ENCODE measurements at places on chromosomes 6 and 20.

GRCh38 chr20:11890331-11891076 is 27.2 kb upstream of the BTBD3 start:
- peak; percentile 33 for DNase-seq

- DNase-seq, result no peak
Measured at GRCh38 chr6:4358414-4359107, 223.2 kb upstream of the ECI2 start.

DNA sequence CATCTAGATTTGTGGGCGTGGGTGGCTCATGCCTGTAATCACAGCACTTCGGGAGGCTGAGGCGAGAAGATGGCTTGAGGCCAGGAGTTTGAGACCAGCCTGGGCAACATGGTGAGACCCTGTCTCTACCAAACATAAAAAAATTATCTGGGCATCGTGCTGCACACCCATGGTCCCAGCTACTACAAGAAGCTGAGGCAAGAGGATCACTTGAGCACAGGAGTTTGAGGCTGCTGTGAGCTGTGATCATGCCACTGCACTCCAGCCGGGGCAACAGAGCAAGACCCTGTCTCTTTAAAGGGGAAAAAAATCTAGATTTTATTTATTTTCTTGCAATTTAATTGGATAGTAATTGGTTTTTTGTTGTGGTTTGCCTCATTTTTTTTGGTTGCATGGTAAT is 53.6 kb downstream of the DEK start:
- no peak for DNase-seq

GRCh38 chr6:120785459-120786086 is 548.7 kb downstream of the TBC1D32 start:
- no peak for DNase-seq

GRCh38 chr6:143321491-143322086 is 128.9 kb downstream of the ADAT2 start:
- no peak for DNase-seq

DNA sequence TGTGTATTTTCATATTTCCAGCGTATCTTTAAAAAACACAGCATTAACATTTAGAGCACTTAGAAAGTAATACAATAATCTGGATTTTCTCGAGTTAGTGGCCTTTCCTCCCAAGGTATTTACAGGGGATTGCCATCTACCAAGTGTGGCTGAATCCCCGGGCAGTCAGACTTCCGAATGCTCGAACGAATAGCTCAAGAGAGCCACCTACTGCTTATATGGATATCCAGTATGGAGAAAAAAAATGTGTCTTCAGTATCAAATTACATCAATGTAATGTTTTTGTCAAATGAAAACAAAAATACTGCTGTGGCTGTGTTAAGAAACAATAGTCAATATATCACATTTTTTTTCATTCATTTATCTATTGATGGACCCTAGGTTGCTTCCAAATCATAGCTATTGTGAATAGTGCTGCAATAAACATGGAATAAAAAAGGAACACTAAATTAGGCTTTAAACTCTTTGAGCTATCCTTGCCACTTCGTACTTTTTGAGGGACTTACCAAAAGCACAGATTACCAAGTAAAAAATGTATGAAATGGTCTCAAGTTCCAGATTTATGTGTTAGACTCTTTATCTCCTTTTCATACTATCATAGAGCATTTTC is 654.5 kb upstream of the PTCHD4 start:
- DNase-seq, result no peak

DNA sequence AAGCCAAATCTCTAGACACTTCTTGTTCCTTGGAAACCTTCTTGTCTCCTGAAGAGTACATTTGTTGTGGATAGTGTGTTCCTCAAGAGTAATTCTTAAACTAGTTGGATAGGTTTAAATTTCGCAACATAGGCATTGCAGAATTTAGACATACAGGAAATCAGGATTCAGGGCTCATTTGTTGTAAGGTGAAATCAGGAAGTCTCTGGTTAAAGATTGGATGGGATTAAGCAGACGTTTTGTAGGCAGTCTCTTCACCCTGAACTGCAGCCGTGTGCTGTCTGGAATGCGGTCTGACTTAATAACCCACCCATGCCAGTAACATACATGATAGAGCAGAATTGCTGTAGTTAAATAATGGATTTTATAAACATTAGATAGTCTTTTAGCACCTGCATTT is 21.7 kb downstream of the HIVEP1 start:
- DNase-seq, result no peak

DNA sequence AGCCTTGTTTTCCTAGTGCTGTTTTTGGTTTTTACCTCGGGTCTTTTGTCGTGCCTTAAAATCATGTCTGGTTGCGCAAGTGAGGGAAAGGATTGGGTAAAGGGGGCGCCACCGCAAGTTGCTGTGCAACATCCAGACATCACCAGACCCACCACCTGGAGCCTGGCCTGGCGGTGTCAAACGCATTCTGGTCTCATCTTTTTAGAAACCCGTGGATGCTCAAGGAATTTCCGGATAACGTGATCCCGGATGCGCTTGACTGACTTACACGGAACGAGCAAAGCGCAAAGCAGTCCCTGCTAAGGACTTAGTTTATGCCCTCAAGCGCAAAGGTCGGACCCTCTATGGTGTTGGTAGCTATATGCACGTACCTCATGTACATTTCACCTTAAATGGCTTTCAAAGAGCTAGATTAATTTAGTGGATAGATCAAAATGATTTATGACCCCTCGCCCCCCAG is 105.2 kb downstream of the OR2B2 start:
- no peak for DNase-seq

DNA sequence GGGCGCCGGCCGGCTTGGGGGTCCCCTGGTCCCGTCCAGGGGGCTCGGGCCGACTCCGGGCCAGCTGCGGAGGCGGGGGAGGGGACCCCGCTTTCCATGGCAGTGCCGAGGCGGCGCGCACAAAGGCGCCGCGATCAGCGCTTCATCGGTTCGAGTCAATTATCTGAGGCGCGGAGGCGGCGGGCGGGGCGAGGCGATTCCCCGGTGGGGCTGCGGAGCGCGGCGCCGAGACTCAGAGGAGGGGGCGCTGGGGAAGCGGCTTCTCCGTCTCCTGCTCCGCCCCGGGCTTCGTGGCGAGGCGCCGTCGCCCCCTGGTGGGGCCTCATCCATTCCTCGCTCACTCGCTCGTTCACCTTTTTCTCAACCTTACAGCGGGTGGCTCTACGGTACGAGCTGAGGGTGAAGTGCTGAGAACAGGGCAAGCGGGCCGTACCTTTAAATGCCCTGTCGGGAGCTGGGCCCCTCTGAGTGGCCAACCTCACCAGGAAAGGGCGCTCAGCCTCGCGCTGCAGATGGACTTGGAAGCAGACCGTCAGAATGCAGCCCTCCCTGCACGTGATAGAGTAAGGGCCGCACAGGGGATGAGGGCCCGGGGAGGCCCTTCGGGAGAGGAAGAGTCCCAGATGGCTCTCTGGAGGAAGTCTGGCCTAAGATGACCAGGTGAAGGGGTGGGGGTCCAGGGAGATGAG is 39.9 kb downstream of the SLC52A3 start:
- peak; percentile 36 for DNase-seq

GRCh38 chr20:58566981-58567380 is 51.8 kb upstream of the APCDD1L start:
- DNase-seq, result no peak

- peak; percentile 19 for DNase-seq
Measured at GRCh38 chr6:148747471-148748165, 788 bp downstream of the UST start.

- DNase-seq, result no peak
Measured at GRCh38 chr6:41153992-41154625, at the start of gene TREML1. Gene TREML1, minus strand, starts transcription at chr6:41154347. Its CDS starts 59 bp downstream, at chr6:41154288.

DNA sequence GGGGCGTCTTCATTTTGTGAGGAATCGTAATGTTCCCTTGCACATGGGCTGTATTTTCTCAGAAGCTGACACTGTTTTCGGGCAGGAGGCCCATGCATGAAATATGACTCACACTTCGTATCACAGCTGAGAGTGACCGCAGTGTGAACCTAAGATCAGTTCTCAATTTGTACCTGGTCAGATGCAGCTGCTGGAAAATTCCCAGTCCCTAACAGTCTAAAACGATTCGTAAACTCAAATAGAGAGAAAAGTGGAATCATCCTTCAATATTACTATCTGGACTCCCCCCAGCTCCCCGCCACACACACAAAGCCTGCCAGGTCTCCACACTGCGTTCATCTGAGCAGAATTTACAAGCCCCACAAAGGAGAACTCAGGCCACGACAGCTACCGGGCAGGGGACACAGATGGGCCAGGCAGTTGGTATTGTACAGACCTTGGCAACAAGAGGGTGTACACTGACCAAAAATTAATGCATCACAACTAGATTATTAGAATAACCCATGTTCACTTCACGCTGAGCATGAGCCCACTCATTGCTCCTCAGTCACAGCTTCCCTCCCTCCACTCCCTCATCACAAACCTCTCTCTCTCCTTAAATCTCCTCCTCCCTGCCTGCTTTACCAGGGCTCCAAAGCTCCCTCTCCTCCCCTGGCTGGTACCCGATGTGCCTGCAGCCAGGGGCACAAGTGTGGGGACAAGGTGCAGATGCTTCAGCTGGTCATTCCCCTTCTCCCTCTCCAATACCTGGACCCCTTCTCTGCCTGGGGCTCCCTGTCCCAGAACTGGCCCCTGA is 488.4 kb downstream of the PREX1 start:
- no peak for DNase-seq

DNA sequence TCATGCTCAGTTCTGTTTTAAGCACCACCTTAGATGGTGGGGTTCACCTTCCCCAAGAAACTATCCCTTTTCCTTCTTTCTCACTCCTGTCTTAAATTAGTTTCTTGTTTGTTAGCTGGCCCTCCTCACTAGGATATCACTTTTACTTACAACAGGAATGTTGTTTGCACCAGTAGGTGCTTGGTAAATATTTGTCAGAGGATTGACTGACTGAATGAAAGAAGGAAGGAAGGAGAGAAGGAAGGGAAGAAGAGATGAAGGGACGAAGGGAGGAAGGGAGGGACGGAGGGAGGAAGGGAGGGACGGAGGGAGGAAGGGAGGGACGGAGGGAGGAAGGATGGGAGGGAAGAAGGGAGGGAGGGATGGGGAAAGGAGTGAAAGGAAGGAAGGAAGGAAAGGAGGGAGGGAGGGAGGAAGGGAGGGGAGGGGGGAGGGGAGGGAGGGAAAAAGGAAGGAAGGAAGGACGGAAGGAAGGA is 505 bp upstream of the KCNK15 start:
- DNase-seq, result no peak

GRCh38 chr6:7911345-7911725 is 747 bp upstream of the TXNDC5 start:
- DNase-seq, result no peak

DNA sequence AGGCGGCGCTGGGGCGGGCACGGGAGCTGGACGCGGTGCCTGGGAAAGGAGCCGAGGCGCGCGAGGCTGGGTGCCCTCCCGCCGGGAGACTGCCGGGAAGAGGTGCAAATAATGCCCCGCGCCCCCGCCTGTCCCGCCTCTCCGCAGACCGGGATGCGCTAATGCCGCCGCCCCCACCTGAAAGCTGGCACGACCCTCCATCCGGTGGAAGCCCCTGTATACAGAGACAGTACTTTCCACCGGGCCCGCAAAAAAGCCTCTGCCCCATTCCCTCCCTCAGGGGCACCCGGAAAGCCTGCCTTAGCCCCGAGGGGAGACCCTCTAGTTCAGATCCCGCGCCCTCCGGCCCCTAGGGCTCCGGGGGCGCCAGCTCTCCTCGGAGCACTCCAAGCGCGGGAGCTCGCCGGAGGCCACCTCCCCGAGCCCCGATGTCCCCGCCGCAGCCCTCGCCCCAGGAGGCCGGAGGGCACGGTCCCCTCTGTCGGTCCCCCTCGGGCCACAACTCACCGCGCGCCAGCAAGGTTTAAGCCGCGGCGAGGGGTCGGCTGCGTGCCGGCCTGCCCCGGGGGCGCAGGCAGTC is 1.2 kb downstream of the GRM4 start:
- DNase-seq, result no peak

DNA sequence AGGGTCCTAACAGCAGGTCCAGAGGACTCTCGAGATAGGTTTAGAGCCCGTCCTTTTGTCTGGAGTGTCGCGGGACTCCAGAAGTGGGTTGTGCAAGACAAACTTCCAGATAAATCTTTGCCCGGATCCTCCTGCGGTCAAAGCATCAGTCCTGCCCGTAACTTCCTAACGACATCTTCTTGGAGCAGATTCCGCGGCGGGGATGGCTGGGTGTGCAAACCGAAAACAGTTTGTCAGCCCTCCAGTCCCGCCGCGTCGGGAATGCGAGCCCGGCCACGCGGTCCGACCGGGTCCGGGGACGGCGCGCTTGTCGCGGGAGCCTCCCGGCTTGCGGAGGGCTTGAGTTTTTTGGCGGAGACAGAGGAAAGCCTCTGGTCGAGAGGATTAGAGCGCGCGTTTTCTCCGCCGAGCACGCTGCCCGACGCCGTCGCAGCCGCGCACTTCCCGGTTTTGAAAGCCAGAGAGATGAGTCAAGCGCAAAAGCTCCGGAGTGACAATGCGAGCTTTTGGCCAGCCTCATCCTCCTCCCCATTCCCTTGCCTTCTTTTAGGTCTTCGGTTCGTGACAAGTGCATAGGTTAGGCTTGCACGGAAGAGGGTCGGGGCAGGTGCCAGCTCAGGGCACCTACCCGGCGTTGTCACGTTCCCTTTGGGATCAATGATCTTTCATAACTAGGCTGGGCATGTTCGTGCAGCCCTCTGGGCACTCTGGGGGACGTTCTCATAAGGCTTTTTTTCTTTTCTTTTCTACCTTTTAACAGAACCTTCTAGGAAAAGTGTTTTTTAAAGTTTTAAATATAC is 91.3 kb upstream of the PRDM1 start:
- DNase-seq, result peak; percentile 13

GRCh38 chr6:154245506-154245905 is 111.1 kb downstream of the IPCEF1 start:
- no peak for DNase-seq

DNA sequence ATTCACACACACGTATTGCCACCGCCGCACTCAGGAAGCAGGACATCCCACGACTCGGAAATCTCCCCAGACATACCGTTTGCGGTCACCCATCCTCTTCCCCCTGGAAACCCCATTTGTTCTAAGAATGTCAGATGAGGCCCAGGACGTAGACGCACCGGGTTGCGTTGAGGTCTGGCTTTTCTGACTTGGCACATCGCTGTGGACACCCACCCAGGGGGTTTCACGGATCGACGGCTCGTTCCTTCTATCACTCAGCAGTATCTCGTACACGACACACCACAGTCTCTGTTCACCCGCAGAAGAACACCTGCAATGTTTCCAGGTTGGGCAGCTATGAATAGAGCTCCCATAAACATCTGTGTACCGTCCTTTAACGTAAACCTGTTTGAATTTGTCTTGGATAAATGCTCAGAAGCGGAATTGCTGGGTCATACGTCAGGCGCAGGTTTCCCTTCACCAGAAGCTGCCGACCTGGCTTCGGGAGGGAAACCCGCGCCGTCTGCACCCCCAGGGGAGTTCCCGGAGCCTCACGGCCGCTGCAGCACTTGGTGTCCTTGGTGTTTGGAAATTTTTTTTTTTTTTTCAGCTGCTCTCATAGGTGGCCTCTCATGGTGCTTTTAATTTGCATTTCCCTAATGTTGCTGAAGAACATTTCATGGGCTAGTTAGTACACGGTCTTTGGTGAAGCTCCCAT is 9.3 kb upstream of the EEF1A2 start:
- no peak for DNase-seq

DNA sequence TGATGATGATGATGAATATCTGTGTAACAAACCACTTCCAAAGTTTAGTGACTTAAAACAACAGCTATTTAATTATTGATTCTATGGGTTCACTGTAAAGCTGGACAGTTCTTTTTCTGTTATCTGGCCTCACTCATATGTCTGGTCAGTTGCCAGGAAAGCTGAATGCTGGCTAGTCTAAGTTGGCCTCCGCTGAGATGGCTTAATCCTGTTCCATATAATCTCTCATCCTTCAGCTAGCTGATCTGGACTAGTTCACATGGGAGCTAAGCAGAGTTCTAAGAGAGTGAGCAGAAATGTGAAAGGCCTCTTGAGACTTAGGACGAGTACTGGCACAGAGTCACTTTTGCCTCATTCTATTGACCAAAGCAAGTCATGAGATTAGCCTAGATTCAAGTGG is 334.7 kb upstream of the FLRT3 start:
- DNase-seq, result no peak

Data from stimulated activated CD8-positive, alpha-beta memory T cell treated with anti-CD3 and anti-CD28 coated beads, Interleukin-4, amount 100 ng/mL, for 24 hours (primary cell).